ENCODE measurements at places on chromosomes 5 and 9.

GRCh38 chr5:61626639-61627282 lies 294.7 kb downstream of the ZSWIM6 start:
- DNase-seq, result no peak

DNA sequence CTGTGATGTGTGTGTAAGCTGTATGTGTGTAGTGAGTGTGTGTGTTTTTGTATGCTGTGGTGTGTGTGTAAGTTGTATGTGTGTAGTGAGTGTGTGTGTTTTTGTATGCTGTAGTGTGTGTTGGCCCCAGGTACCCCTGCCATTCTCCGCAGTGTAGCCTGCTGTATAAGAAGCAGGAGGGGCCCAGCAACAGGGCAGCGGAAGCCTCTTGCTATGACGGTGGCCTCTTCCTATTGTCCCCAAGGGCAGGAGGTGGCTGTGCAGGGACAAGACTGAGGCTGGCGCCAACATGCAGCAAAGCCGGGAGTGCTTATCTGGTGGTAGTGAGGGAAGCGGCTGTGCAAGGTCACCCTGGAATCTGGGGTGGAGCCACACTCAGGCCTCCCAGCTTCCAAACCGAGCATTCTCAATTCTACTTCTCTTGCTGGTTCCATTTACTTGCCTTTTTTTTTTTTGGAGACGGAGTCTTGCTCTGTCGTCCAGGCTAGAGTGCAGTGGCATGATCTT lies 5.1 kb downstream of the SPAAR start:
- peak; percentile 54 for DNase-seq

- no peak for DNase-seq
Measured at GRCh38 chr5:59238126-59238902, 655.2 kb downstream of the PDE4D start.

DNA sequence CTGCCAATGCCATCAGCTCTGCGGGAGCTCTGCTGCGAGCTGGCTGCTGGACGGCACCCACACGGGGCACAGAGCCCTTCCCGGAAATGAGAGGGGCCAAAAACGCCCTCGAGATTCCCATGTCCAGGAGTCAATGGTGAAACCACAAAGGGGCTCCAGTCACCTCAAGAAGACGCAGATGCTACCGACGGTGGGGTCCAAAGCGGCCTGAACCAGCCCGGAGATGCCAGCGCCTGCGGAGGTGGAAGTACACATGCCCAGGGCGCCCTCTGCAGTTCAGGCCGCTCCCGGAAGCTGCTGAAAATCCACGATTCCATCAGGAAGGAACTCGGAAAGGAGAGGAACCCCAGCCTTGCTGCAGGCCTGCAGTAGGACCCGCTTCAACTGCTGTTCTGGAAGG lies 82.4 kb upstream of the SELENOP start:
- peak; percentile 29 for DNase-seq

- no peak for DNase-seq
Measured at GRCh38 chr9:37921546-37922300, 17.8 kb upstream of the SLC25A51 start.

DNA sequence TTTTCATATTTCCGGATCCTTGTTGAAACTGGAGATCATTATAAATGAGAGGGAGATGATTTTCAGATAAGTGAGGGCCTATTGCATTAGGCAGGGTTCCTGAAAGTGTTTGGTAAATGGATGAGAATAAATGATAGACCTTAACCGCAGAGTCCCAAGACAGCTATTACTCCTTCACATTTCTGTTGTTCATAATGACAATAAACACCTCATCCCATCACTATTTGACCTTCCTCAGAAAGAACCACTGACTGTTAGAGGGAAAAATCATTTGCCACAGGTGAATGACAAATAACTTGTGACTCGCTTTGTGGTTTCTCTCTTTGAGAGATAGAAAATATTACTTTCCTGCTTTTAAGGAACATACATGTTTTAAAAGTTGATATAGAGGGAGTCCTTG lies 47.3 kb upstream of the TRMT10B start:
- no peak for DNase-seq

GRCh38 chr9:131094622-131095021 lies 1.7 kb upstream of the AIF1L start:
- no peak for DNase-seq

DNA sequence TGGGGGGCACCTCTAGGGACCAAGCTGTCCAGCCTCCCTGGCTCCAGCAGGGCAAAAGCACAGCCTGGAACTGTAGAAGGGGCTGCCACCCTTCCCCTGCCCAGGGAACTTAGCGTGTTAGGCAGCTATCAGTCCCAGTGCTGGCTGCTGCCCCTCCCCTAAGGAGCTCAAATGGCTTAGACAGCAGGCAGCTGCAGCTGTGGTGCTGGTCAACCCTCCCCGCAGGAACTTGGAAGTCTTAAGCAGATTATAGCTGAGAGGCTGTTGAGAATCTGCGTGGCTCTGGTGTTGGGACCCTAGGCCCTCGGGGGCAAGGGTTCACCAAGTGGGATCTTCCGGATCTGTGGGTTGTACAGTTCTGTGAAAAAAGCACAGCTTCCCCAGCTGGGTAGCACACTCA lies 536.5 kb upstream of the CDH10 start:
- no peak for DNase-seq

DNA sequence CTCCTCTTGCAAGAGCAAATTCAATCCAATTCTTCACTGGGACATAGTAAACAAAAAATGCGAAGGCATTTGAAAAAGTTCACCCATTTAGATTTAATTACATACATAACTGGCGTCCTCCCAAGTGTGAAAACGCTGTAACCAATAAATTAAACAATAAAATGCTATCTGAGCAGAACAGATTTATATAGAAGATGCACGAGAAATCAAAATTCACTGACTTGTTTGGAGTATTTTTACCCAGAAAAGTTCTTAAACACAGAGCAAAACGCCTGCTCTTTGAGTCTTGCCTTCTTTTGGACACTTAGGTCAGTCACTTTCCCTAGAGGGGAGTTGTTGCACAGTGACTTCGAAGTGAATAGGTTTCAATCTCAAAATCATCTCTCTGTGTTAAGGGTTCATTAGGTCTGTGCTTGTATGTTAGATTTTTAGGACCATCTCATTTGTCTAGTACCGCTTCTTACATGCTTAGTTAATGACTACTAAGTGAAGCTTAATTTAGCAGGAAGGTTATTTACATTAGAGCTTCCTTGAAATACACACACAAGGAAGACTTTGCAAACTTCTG lies 1.9 kb downstream of the ALDH1A1 start:
- DNase-seq, result no peak

DNA sequence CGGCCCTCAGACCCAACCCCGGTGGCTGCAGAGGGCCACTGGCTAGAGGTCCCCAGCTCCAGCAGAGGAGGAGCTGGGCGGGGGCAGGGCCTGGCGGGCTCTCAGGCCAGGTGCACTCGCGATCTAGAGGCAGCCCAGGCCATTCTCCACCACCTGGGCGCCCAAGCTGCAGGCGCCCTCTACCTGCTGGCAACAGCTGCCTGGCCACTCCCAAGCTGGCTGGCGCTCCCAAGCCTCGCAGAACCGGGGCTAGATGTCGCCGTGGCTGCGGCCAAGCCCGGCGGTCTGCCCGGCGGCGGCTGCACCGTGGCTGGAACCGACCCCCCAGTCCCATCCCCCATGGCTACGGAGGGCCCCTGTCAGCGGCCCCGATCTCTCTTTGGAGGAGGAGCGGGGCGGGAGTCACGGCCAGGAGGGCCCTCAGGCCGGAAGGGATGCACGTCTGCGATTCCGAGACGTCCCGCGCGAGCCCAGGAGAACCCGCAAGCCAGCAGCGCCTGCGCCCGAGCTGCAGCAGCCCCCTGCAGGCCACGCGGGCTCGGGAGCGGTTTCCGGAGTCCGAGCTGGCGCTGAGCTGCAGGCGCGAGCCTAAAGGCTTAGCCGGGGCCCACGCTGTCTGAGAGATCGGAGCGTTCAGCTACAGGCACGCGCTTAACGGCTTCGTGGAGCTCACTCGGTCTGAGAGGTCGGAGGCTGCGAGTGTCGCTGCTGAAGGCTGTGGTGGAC lies 44.3 kb upstream of the BICD2 start:
- DNase-seq, result peak; percentile 89

GRCh38 chr9:96554801-96555566 lies 64.7 kb downstream of the CDC14B start:
- no peak for DNase-seq

DNA sequence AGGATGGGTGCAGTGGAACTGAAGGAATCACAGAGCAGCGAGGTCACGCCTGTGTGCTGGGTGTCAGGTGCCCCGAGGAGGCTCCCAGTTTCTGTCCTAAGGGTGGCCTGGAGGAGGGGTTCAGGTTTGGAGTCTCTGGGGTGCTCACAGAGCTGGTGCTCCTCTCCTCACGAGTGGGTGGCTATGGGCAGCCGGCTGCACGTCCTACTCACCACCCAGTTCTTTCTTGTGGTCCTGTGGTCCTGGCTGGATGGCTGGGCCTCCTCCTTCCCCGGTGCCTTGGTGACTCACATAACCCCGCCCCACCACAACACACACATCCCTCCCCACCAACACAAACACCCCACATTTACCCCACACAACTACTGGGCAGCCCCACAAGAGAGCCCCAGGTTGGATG lies 9.9 kb upstream of the PTGS1 start:
- DNase-seq, result no peak

- no peak for DNase-seq
Measured at GRCh38 chr5:82975396-82975795, 101.8 kb downstream of the TMEM167A start.

GRCh38 chr9:104992659-104993058 lies 64.7 kb upstream of the ABCA1 start:
- no peak for DNase-seq

- DNase-seq, result no peak
Measured at GRCh38 chr5:124180299-124180874, 566.1 kb downstream of the ZNF608 start.

- DNase-seq, result no peak
Measured at GRCh38 chr5:14597080-14597479, 15.5 kb downstream of the OTULINL start.

DNA sequence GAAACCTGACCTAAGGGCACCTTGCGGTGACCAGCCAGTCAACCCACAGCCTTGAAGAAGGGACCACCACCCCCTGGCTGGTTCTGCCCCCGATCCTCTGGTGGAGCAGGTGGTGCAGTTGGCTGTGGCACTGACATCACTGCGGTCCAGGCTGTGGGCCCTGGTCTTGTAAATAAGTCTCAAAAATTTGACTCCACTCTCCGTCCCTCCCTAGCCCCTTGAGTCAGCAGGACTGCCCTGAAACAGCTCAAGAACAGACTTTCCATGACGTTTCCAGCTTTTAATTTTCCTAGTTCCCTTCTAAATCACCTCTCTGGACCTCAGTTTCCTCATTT lies 134.8 kb upstream of the BOD1 start:
- no peak for DNase-seq

DNA sequence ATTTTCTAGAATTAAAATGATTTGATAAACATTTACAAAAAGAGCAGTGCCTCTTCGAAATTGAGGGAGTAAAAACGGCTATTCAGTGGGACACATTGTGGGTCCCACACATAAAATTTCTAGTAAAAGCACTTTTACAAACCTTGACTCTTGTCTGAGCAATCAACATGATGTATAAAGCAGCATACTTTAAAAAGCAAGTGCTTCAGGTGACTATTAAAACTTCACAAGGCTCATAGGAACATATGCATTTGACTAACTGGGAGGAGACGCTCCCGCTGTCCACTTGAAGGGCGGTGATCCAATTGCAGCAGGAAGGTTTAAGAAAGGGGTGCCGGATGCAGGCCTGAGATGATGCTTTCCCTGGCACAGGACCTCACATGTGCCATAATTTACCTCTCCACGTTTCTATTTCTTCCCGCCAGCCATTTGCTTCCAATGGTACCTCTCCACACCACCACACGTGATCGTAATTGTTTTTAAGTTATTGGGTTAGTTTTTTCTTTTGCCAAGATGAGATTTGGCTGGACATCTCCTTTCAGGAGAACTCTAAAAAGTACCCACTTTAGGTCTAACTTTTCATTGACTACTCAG lies 1.8 kb downstream of the MCTP1 start:
- peak; percentile 9 for DNase-seq

- DNase-seq, result no peak
Measured at GRCh38 chr5:71955723-71956122, 151.6 kb upstream of the MAP1B start.

DNA sequence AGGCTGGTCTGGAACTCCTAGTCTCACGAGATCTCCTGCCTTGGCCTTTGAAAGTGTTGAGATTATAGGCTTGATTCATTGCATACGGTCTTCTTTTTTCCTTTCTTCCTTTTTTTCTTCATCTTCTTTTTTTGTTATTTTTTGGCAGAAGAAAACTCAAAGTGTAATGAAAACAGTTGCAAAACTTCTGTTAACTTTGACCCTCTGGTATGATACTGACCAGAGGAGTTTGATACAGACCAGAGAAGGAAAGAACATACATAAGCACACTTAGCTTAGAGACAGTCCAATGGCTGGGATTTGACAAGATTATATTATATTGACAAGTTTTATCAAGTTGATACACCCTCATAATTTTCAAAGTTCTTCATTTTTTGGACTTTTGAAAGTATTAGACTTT lies 181.2 kb downstream of the NFIB start:
- DNase-seq, result no peak

DNA sequence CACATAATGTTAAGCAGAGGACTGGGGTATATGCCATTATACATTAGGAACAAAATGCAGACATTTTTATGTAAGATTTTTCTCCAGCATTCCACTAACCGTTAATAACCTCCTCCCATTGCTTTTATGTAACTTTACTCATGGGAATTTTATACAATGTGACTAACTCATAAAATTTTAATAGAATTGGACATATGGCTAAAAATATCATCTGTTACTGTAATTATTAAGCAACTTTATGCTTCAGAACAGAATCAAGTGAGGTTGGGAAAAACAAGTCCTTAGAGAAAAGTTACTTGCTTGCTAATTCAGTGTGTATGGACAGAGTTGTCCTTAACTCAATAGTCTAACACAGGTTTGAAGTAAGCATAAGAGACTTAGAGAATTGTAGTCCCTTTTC lies 54.8 kb upstream of the PCSK1 start:
- DNase-seq, result no peak

- peak; percentile 84 for DNase-seq
Measured at GRCh38 chr9:86637515-86637914, 283.3 kb upstream of the TUT7 start.

DNA sequence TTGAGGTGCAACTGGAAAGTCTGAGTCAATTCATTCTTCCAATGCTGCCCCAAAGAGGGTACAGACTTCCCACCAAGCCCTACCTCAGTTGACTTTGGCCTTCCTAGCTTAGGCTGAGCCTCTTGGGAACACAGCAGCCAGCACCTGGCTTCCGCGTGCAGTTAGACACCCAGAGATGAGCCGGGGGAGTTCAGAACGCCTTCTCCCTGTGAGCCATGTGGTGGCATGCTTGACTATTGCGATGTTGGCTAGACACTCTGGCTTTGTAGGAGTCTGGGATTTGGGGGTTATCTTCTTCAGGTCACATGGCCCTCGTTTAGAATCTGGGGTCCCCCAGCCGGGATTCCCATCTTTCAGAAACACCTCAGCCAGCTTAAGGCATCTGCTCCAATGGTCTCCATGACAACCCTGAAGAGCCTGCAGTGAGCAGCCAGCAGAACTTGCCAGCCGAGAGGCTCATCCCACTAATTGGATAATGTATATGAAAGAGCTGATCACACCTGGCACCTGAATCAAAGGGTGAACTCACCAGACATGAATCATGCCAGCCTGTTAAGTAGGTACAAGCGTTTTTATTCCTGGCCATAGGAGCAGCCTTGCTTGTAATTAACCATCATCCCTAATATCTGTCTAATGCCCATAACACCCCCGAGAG lies 167.5 kb downstream of the SYK start:
- no peak for DNase-seq

- DNase-seq, result no peak
Measured at GRCh38 chr5:155106221-155106620, 92.7 kb downstream of the KIF4B start.
